GM20000 (cell line): ENCODE measurements at places on chromosomes 11 and 22.
A peak's percentile ranks its signal among the peaks of the same experiment; 100 is the strongest.

DNA sequence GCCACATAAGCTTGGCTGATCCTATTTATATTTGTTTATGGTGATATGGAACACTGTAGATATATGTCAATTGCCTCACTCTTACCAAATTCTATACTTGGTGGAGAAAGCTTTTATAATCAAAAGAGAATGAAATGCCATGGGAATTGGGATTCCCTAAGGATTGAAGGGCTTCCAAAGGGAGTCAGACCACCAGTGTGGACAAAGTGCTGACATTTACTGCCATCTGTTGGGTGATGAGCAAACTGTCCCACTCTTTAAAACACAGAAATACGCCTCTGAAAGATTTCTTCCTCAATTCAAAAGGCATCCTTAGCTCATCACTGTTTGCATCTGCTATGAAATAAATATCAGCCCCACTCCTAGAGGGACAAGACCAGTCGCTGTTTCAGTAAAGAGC is 7.1 kb downstream of the SLC1A2 start:
- peak; percentile 34 for DNase-seq

- DNase-seq = no peak
These were observed 8.1 kb downstream of the SHANK2 start for GRCh38 chr11:71244116-71244810.

GRCh38 chr11:14454861-14455632 is 44.6 kb downstream of the COPB1 start:
- DNase-seq = peak; percentile 19

DNA sequence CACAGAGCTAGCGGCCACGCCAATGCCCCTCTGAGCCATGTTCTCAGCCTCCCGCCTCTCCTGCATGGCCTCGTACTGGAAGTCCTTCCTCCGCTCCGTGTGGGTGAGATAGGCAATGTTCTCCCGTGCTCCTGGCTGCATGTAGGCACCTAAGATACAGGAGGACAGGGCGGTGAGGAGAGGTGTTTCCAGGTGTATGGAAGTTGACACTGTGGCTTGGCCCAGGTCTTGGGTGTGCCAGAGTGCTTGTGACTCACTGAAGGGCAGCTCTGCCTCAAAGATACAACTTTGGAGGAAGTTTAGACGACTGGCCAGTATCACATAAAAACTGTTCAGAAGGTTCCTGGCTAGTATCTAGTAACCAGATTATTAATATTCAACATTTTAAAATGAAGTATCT is 8.5 kb downstream of the SRRD start:
- DNase-seq = no peak

GRCh38 chr11:131136486-131136885 is 220.2 kb upstream of the SNX19 start:
- DNase-seq = no peak

GRCh38 chr11:8368194-8368593 is 104.5 kb upstream of the LMO1 start:
- no peak for DNase-seq

DNA sequence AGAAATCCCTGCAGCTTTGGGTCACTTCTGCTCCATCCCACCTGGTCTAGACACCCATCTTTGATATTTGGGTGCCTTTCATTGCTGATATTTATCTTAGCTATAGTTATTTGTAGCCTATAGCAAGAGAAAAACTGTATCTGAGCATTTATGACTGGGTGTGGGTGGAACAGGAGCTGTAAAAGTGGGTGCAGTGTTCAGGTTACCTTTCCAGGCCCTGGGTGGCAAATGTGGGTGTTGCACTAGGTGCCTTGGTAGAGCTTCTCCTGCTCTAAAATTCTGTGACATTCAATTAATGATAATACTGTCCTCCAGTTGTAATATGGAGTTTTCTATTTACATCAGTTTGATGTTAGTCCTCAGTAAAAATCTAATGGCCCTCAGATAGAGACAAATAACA is 78.4 kb upstream of the OR4B1 start:
- DNase-seq = no peak

GRCh38 chr22:48379371-48379770 is 1448.3 kb downstream of the BRD1 start:
- DNase-seq = no peak

DNA sequence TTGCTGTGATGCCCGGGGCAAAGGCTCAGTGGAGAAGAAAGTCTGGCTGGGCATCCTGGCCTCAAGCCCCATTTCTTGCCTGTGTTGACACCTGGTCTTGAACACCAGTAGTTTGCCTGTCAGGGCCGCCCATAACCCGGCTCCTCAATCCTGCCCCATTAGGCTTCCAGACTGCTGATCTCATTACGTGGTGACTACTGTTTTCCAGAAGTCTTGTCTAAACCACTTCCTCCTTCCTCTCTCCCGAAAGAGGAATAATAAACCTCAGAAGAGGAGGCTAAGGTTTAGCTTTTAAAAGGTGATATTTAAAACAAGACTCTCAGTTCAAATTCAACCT is 97.7 kb downstream of the CD44 start:
- DNase-seq = no peak

- no peak for DNase-seq
These were observed 21.2 kb downstream of the SCGB1A1 start for GRCh38 chr11:62439785-62440602.

DNA sequence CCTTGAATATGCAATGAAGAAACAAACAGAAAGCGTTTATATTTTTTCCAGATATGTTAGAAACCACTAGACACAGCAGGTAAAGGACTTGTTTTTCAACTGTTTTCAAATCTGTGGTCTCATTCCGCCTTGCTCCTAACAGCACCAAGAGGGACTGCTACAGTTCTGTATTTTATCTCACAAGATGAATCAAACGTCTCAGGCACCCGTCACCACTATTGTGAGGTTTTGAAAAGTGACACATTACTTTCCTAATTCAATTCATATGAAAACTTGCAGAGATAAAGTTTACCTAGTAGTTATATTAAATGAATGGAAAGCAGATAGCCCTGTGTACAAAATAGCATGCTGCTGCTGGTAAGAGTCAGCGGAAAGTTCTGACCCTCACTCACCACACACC is 386.3 kb downstream of the ETS1 start:
- no peak for DNase-seq

GRCh38 chr11:64500176-64501013 is 90.6 kb upstream of the SLC22A12 start:
- no peak for DNase-seq

- DNase-seq = no peak
These were observed 582.2 kb downstream of the LRRC4C start for GRCh38 chr11:40877256-40877655.

GRCh38 chr11:12116425-12117032 is 6.1 kb downstream of the MICAL2 start:
- DNase-seq = no peak

- no peak for DNase-seq
These were observed 1.1 kb downstream of the CABP7 start for GRCh38 chr22:29720811-29721323.

- no peak for DNase-seq
These were observed 117.7 kb upstream of the SORL1-AS1 start for GRCh38 chr11:121570453-121570852.

DNA sequence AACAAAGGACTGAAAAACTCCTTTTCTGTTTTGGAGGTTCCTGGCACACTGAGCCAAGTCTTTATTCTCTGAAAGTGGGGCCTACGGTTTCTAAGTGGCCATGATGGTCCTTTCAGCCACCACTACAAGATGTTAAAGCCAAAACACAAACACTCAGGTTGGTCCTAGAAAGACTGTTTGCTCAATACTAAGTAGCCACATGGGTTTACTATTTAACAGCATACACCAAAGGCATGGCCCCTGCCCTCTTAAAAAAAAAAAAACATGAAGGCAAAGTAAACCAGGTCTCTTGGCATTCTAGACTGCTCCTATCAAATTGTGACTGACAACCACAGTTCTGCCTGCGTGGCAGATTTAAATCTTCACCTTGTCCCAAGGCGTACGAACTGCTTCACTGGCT is 123.6 kb upstream of the BID start:
- no peak for DNase-seq

DNA sequence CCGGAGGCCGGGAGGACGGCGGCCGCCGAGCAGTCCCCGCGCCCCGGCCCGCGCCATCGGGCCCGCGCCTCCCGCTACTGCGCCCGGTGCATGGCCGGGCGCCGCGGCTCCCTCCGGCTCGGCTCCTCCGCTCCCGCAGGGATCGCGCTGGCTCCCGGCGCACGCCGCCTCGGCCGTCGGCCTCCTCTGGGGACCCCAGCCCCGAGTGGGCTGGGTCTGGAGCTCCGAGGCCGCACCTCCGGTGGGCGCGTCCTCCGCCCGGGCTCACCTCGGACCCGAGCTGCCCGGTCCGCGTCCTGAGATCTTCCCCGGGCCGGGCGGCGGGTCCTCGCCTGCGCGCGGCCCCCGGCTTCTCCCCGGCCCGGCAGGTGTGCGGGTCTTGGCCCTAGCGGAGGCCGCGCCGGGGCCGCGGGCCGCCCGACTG is 251 bp downstream of the SHISA8 start:
- peak; percentile 63 for DNase-seq

- DNase-seq = no peak
These were observed 62.0 kb downstream of the NCAM1 start for GRCh38 chr11:113023228-113023627.

DNA sequence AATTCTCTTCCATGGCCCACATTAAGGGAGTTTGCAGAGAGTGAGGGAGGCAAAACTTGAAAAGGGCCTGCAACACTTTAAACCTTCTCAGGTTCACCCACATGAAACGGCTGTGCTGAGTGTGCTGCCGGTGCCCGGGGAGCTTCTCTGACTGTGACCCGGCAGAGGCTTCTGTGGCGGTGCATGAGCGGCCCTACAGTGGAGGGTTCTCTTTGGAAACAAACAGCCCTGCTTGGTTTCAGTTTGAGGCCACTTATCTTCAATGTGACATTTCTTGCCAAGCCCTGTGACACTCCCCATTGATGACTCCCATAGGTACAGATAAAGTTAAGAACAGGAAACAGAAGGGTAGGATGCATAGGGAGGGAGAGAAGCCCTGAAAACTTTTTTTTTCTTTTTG is 31.8 kb downstream of the FAM118A start:
- no peak for DNase-seq

DNA sequence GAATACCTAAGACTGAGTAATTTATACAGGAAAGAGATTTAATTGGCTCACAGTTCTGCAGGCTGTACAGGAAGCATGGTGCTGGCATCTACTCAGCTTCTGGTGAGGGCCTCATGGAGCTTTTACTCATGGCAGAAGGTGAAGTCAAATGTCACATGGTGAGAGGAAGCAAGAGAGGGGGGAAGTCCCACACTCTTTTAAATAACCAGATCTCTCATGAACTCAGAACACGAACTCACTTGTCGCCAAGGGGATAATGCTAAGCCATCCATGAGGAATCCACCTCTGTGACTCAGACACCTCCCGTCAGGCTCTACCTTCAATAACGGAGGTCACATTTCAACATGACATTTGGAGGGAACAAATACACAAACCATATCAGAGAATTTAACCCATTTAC is 42.2 kb downstream of the BIRC2 start:
- DNase-seq = no peak

DNA sequence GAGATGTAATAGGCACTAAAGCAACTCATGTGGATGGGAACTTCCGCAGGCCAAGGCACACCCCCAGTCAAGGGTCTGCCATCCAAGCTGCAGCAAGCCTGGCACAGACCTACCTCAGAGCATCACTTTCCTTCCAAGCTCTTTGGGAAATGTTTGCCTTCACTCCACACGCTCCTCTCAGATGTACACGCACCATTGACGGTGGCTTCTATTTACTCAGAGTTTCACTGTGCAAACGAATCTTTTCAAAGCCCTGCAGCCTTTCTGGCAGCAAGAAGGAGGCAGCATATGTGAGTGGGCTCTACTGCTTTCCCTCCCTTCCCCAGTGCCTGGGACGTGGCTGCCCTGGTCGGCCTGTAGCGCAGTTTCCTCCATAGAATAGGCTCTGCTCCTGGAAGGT is 60.9 kb upstream of the USP47 start:
- no peak for DNase-seq

DNA sequence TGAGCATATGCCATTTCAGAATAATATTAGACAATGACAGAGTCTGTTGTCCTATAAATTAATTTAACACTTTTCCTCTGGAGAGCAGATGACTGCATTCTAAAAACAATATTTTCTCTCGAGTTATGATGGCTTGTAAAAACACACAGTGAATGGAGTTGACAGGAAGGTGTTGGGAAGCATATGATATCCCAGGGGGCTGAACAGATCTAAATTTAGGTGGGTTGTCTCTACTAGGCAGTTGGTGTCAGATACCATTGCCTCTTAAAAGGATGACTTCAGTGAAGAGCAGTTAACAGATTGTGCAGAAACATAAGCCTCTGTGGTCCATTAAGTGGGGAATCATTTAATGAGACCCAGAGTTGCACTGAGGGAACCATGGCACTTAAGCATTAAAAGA is 30.7 kb downstream of the SVIP start:
- no peak for DNase-seq

GRCh38 chr22:48276994-48277867 is 1514.8 kb downstream of the TBC1D22A start:
- DNase-seq = no peak

GRCh38 chr11:5369789-5370188 is 13.8 kb upstream of the OR51M1 start:
- peak; percentile 17 for DNase-seq

- DNase-seq = peak; percentile 45
These were observed 3.2 kb upstream of the PAX6 start for GRCh38 chr11:31814176-31814868.

- peak; percentile 61 for DNase-seq
These were observed 528 bp downstream of the WEE1 start for GRCh38 chr11:9573775-9574621.

DNA sequence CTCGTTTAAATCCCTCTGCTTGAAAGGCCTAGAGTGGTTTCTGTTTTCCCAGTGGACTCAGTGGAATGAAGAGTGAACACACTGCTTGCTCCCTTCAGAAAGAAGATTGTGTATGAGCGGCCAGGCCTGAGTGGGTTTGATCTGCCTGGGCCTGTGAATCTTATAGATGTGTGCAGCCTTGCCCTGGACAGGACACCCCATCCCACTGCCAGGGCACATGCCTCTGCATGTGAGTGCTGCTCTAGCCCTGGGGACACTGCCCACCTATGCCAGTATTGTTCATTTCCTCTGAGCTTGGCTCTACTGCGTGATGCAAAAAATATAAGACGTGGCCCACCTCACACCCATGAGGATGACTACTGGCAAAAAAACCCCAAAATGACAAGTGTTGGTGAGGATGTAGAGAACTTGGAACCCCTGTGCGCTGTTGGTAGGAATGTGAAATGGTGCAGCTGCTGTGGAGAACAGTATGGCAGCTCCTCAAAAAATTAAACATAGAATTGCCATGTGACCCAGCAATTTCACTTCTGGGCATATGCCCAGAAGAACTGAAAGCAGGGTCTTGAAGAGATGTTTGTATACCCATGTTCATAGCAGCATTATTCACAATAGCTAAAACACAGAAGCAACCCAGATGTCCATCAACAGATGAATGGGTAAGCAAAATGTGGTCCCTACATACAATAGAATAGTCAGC is 27.3 kb upstream of the NECTIN1 start:
- DNase-seq = no peak

- no peak for DNase-seq
These were observed 23.6 kb upstream of the CHORDC1 start for GRCh38 chr11:90246468-90246867.

GRCh38 chr11:2911088-2911784 is 18.0 kb downstream of the PHLDA2 start:
- DNase-seq = peak; percentile 41

GRCh38 chr22:50074551-50075530 is 10.4 kb downstream of the MLC1 start:
- no peak for DNase-seq
